Ecto neural progenitor cell (in vitro differentiated cells): ENCODE measurements at places on chromosomes 1 and 21.

GRCh38 chr21:34899760-34900159 is 149.3 kb downstream of the RUNX1 start:
- no peak for DNase-seq

GRCh38 chr1:185595835-185596667 is 138.1 kb upstream of the HMCN1 start:
- no peak for DNase-seq

- DNase-seq: no peak
Observed at GRCh38 chr1:193431265-193431977, 245.0 kb upstream of the B3GALT2 start.

DNA sequence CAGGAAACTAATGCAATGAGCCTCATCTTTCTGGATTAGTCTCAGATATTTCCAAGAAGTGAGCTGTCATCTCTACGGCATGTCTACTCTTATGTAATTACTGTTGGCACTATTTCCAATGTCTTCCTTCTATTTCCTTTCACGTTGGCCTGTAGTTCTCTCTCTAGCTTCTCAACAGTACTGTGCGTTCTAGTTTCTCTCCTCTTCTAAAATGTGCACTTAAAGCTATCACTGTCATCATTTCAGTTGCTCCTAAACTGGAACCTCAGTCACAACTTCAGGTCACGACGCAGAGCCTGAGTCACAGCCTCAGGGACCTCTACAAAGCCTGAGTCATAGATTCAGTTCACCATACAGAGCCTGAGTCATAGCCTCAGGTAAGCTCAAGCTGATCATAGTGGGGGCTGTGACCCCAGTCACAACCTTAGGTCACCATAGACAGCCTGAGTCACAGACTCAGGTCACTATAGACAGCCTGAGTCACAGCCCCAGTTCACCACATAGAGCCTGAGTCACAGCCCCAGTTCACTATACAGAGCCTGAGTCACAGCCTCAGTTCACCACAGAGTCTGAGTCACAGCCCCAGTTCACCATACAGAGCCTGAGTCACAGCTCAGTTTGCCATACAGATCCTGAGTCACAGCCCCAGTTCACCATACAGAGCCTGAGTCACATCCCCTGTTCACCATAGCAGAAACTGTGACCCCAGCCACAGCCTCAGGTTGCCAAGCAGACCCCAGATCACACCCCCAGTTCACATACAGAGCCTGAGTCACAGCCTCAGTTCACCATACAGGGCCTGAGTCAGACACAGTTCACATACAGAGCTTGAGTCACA is 13.0 kb downstream of the WNT9A start:
- peak; percentile 19 for DNase-seq

GRCh38 chr1:201552941-201553351 is 14.0 kb downstream of the NAV1 start:
- DNase-seq: no peak

DNA sequence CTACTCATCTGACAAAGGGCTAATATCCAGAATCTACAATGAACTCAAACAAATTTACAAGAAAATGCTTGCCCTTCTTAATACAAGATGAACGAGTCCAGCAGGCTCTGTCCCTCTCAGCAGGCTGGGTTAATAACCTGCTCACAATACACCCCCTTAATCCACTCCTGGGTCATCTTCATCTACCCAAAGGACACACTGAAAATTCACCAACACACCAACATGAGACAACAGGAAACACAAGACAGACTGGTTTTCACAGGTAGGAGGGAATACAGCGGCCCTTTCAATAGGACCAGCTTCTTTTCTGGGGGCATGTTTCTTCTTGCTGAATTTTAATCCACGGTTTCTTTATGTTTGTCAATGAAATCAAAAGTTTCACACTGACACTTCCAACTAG is 44.6 kb downstream of the SUSD4 start:
- DNase-seq: no peak

GRCh38 chr21:31911138-31911907 is 38.5 kb downstream of the HUNK start:
- no peak for DNase-seq

DNA sequence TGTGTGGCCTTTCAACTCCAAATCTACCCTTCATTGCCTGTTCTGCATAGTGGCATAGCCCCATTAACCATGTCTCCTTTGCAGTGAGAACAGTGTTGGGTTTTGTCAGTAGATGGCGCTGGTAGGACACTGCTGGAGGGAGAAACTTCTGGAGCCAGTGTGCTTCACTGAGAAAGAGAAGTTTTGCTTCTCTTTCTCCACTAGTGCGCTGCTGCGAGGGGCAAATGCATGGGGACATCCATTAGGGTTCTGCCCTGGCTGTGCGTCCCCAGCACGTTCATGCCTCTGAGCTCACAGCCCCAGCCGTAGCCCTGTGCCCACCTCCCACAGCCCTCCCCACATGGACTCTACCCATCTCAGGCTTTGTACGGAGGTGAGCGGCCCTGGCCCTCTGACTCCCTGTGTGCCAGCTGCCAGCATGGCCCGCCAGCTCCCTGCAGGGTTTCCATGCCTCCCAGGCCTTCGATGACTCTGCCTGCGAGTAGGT is 53.1 kb downstream of the RIMS3 start:
- peak; percentile 72 for DNase-seq

GRCh38 chr1:246283771-246284410 is 223.2 kb downstream of the SMYD3 start:
- no peak for DNase-seq

GRCh38 chr1:47410068-47410455 is 6.0 kb upstream of the FOXE3 start:
- DNase-seq: no peak

DNA sequence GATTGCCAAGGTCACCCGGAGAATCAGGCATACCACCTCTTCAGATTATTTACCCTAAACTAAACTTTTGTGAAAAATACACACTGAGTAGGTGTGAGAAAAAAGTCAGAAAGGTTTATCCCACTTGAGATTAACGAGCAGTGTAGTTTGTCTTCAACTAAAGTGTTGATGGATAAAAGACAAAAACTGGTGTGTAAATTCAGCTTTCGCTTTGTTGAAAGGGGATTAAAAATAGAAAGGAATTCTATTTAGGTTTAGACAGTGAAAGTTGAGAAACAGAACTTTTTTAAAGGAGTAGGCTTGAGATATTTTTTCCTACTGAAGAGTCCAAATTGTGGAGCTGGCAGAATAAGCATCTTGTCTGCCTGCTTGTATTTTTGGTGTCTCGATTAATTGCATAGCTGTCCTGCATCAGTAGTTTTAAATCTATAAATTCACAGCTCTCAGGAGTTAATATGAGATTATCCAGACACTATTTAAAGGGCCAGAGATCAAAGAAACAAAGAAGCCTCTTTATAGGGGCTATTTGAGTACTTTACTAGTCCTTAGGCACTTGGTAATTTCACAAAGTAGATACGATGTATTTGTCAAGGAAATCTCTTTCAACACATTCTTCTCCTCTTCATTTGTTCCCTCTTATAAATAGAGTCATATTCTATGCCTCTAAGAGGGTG is 46.7 kb upstream of the RABGAP1L start:
- DNase-seq: no peak

DNA sequence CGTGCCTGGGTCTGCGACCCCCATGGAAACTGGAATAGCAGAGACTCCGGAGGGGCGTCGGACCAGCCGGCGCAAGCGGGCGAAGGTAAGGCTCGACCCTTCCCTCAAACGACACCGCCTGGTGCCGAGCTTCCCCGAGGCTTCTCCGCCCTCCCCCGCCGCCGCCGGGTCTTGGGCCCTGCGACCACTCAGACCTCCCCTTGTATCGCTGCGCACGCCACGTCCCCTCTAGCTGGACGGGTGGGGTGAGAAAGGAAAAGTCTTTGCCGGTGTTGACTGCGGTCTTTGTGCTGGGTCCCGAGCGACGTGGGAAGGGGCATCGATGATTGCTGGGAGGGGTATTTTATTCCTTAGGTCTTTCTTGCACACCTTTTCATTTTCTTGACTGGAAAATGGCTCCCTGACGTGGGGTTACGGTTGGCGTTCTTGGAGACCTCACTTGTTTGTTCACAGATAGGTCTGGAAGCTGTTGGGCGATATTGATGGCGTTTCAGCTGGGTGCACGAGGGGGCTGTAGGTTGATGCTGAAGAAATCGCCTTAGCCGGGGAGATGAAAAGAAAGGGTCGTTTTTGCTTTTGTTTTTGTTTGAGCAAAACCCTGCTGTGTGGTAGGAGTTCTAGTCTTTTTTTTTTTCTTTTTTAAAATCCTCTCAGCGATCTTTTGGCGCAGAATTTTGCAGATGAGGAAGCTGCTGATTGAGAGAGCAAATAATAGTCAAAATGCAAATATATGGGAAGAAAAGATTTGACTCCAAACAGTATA is 776 bp downstream of the KDM1A start:
- DNase-seq: peak; percentile 73

DNA sequence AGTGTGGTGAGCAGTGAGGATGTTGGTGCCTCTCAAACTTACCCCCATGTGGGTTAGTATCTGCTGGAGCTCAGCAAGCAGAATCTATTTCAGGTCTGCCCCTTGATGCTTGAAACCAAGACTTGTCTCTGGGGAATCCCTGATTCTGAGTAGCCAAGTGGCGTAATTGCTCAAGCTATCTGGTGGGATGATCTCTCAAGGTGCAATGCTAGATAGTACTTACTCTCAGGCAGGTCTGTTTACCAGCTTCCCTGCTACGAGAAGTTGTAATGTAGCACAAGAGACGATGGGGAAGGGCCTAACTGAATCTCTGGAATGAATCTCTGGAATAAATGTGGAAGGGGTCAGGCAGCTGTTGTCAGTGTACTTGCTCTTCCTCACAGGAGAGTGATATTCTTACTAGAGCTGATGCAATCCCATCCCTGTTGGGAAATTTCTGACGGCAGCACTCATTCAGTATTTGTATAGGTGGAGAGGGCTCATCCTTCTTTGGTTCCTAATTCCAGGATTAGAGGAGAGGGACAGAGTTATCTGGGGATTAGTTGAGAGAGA is 65.4 kb downstream of the MACF1 start:
- no peak for DNase-seq

DNA sequence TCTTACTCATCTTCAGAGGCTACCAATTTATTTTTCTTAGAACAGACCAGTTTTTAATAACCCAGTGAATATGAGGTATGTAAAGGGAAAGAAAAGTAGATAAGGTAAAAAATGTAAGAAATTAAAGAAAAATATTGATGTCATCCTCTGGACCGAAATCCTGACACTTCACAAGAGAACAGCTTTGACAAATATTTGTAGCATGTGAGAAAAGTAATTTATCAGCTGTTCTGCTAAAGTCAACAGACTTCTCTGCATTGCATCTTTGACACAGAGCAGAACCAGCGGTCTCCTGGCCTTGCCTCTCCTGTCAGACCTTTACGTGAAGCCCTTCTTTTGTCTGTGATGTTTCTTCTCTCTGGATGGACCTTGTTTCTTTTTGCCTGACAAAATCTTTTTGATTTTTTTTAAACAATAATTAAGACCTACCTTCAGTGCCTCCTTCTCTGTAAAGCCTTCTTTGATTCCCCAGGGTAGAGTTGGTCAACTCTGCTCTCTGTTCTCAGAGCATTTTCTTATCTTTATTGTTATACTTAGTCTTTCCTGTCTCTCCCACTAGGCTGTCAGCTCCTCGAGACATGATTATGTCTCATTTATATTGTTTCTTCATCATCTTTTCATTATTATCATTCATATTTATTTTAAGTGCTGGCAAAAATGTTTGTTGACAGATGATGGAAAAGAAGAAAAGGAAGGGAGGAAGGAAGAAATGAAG is 35.4 kb downstream of the RGS4 start:
- no peak for DNase-seq

DNA sequence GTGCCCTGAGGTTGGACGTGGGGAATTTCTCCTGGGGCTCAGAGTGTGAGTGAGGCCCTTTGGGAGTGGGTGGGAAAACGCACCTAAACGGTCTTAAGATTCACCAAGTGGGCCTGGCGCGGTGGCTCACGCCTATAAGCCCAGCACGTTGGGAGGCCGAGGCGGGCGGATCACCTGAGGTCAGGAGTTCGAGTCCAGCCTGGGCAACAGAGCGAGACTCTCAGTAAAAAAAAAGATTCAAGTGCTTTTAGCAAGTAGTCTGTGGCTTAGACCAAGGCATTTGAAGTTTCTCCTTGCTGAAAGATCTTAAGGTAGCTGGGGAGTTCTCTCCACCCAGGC is 1.4 kb downstream of the RPS8 start:
- DNase-seq: no peak
